ENCODE measurements at places on chromosomes 11 and 22. TPM values are rescaled to one million over a fixed set of nuclear protein-coding genes. Genes with fewer than 3 reads are reported as not detected.

GRCh38 chr22:30291058-30291892 is 2.0 kb upstream of the CASTOR1 start:
- peak; percentile 83 for DNase-seq

- no peak for DNase-seq
Measured at GRCh38 chr22:36981247-36981775, 37.9 kb downstream of the TST start.

The PGA5 gene
- 18.1 TPM for total RNA-seq

The BAIAP2L2 gene
- total RNA-seq, result 0.45 TPM

DNA sequence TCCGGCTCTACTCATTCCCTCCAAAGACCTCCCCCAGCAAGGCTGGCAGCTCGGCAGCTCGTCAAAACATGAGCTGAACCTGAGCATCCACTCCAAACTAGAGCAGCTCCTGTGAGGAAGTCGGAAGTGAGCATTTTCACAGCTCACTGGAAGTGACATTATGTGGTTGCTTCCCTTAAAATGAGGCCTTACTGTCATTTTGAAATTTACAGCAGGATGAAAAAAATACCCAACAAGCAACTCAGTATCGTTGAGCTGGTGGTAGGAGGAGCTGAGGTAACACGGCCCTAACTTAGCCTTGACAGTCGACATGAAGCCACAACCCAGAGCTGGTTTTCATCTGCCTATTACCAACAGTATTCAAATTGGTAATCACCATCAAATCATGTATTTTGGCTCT is 38.0 kb upstream of the ARFGAP3 start:
- DNase-seq, result no peak

DNA sequence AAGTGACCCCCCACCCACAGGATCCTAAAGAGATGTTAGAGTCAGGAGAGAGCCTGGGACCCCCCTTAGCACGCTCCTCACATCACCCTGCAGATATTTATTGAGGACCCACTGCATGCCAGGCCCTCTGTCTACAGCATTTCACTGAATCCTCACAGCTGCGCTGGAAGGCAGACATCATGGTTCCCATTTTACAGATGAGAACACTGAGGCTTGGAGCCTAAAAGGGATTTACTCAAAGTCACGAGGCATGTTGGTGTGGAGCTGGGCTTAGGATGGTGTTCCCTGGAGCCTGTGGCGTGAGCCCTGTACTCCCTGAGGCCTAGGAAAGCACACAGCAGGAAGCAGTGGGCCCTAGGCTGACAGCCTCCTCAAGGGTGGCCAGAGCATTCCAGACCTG is 39.2 kb upstream of the LRRC32 start:
- DNase-seq, result no peak

- peak; percentile 17 for DNase-seq
Measured at GRCh38 chr22:31295831-31296657, 3.8 kb upstream of the PIK3IP1 start.

- no peak for DNase-seq
Measured at GRCh38 chr11:127816962-127817361, 770.4 kb downstream of the ETS1 start.

- DNase-seq, result no peak
Measured at GRCh38 chr22:49600891-49601431, 226.7 kb downstream of the BRD1 start.

The RAG2 gene
- total RNA-seq, result not detected

DNA sequence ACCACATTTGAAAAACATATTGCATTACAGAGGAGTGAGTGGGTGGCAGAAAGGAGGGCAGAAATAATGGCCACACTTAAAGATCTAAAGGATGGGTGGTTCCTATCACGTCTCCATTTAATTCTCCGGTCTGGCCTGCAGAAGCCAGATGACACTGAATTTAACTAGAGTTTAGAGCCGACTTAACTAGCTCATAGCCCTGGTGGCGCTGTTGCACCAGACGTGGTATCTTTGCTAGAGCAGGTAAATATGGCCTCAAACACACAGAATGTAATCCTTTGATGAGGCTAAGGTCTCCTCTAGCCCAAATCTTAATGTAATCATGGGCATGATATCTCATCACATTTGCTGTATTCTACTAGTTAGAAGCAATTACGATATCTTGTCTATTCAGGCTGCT is 51.5 kb upstream of the GAL start:
- peak; percentile 30 for DNase-seq

GRCh38 chr22:21632931-21633330 is 371 bp downstream of the CCDC116 start:
- DNase-seq, result no peak

GRCh38 chr22:36413022-36413775 is 25.4 kb upstream of the MYH9 start:
- DNase-seq, result peak; percentile 58

- no peak for DNase-seq
Measured at GRCh38 chr11:67247946-67248550, 18.2 kb upstream of the GRK2 start.

The PIH1D2 gene
- 1.5 TPM for total RNA-seq

DNA sequence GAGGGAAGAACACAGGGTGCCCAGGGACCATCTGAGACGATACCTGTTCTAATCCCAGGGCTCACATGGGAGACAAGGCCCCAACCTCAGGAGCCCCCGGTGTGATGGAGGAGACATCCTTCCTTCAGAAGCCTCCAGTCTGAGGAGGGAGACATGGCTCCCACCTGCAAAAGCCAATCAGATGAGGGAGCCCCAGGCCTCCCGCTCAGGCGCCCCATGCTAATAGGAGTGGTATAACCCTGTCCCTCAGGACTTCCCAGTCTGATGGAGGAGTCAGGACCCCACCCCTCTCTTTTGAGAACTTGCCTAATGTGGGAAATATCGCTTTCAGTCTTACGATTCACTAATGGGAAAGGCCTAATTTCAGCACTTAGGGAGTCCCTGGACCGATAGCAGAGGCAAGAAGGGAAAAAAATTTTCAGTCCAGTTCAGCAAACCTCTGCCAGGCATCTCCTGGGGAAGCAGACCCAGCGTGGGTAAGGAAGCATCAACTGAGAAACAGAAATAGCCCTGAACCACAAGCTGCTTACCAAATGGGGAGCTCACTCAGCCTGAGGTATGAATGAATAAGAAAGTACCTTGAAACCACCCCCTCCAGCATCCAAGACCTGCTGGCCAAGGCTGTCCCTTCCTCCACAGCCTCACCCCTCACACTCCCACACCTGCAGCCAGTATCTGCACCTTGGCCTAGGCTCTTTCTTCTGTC is 5.9 kb downstream of the ARRB1 start:
- DNase-seq, result no peak

The FJX1 gene
- total RNA-seq, result 42.9 TPM

GRCh38 chr22:37328017-37328416 is 45.7 kb downstream of the CYTH4 start:
- peak; percentile 72 for DNase-seq

The C11orf52 gene
- 1.7 TPM for total RNA-seq

- DNase-seq, result no peak
Measured at GRCh38 chr11:90221803-90222458, 918 bp downstream of the CHORDC1 start.

DNA sequence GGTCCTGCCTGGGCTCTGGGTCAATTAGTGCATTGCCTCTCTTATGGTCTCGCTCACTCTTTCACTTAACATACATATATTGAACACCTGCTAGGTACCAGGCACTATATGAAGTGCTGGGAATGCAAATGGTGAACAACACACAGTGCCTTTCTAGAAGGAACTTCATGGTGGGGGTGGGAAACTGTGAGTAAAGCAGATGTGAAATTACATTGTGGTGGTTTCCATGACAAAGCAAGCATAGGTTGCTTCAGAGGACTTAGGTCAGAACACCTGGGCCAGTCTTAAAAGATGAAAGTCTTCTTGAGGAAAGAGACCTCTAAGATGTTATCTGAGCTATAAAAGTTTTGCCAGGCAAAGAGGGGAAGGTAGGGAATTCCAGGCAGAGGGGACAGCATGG is 231.3 kb downstream of the BUD13 start:
- no peak for DNase-seq

- no peak for DNase-seq
Measured at GRCh38 chr22:46653596-46653995, 33.4 kb downstream of the GRAMD4 start.

- peak; percentile 28 for DNase-seq
Measured at GRCh38 chr11:35632301-35632700, 14.0 kb downstream of the FJX1 start.

The CNIH2 gene
- total RNA-seq, result 1.9 TPM

The VSIG2 gene
- not detected for total RNA-seq

The FADD gene
- total RNA-seq, result 16.5 TPM

The MPST gene
- total RNA-seq, result 109 TPM

DNA sequence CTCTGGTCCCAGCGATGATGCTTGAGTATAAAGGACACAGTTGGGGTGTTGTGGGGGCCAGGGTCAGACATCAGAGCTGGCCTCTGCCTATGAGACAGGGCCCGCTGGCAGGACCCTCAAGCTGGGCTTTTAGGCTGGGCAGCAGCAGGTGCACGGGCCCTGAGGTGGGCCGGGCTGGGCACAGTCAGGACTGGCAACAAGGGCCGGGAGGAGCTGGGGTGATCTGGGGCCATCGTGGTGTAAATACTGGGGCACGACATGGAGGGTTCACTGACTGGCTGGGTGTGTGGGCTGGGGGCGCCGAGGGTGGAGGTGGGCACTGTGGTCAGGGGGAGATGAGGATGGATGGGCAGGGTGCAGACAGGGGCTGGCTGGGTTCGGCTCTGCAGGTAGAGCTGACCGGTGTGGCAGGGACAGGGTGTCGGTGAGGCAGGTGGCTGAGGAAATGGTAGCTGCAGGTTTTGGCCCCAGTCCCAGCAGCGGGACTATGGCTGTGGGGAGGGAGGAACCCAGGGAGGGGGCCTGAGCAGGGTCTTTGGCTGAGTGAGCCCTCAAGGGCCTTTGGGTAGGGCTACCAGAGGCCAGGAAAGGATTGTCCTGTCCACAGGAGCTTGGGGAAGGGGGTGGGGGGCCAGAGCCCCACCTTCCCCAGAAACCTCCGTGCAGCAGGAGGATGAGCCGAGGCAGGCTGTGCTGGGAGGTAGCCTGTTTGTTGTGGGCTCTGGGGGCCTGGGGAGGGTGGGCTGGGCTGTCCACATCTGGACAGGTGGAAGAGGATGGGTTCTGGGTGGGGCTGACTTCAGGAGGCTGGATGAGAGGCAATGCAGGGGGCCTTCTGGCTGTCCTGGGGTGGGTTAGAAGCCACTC is 81.4 kb downstream of the KCNQ1 start:
- no peak for DNase-seq

GRCh38 chr22:29744902-29745301 is 21.9 kb downstream of the ZMAT5 start:
- DNase-seq, result peak; percentile 96

DNA sequence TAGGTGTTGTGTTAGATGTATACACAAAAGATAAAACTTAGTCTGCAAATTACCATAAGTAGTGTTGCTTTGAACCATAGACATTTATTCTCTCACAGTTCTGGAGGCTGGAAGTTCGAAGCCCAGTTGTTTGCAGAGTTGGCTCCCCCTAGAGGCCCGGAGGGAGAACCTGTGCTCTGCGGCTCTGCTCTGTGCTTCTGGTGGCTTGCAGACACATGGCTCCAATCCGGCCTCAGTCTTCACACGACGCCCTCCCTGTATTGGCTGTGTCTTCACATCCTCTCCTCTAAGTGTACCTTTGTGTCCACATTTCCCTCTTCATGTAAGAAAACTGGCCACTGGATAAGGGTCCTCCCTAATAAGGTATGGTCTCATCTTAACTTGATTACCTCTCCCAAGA is 128.4 kb downstream of the OPCML start:
- no peak for DNase-seq

The CYP2R1 gene
- 7.2 TPM for total RNA-seq

The SHANK3 gene
- total RNA-seq, result 0.32 TPM

DNA sequence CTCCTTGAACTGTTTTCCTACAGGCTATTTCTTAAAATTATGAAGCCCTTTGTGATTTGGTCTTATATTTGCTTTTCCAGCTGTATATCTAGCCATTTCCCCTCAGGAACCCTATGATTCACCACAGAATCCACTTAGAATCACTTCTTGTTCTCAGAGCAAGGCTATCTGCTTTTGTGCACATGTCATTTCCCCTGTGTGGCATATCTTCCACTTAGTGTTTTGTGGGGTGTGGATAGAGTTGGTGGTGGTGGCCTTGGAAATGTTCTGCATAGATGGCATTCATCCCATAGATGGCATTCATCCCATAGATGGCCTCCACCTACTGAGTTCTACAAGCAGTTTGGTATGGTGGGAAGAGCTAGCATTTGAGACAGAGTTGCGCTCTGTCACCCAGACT is 44.7 kb downstream of the SWAP70 start:
- peak; percentile 77 for DNase-seq

The PRG3 gene
- total RNA-seq, result not detected

DNA sequence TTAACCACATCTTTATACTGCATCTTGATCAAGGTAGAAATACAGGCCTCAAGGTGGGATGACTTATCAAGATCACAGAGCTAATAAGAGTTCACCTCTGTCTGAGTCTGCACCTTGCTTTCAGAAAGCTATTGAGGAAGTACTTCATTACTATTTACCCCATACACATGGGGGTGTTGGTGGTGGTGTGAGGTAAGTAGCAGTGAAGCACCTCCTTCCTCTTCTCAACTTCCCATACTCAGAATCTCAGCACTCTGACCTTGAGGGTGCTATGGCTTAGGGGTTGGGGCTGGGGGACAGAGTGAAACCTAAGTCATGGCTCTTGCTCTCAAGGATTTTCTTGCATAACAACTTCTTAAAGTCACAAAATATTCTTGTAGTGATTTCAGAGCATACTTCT is 56.9 kb downstream of the ME3 start:
- no peak for DNase-seq

DNA sequence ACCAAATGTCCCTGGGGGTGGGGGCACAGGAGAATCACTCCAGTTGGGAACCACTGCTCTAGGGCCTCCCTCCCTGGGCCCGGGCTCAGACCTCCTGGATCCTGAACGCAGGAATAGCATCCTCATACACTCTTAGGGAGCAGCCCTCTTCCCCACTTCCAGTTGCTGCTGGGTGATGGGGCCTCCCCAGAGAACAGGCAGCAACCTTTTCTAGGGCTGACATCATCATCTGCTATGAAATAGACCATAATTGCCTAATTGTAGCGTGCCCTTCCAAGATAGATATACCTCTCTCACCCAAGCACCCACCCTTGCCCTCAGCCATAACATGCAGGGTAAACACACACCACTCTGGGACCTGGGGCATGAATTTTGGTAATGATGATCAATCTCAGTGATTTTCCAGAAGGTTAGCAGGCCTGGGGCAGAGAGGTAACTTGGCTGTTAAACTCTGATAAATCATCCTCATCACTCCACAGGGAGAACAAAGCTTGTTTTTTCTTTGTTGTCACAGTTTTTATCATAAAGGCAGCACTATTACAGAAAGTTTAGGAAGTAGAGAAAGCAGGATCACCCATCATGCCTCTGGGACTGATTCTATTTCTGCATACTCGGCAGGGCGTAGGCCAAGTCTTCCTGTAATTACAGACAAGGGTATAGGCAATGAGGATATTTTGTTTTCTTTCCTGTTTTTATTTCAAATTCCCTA is 88.3 kb upstream of the PRDM11 start:
- DNase-seq, result no peak

The P2RY2 gene
- total RNA-seq, result 3.4 TPM

The RAPSN gene
- 321 TPM for total RNA-seq

The OR52N5 gene
- total RNA-seq, result not detected

The HBG1 gene
- not detected for total RNA-seq
